Stimulated activated CD8-positive, alpha-beta memory T cell treated with anti-CD3 and anti-CD28 coated beads, Interleukin-7, amount 100 ng/mL, for 1 hour (primary cell): ENCODE measurements at places on chromosomes 2 and 18.

- DNase-seq: no peak
These were observed 244.9 kb downstream of the IRS1 start for GRCh38 chr2:226554701-226555100.

DNA sequence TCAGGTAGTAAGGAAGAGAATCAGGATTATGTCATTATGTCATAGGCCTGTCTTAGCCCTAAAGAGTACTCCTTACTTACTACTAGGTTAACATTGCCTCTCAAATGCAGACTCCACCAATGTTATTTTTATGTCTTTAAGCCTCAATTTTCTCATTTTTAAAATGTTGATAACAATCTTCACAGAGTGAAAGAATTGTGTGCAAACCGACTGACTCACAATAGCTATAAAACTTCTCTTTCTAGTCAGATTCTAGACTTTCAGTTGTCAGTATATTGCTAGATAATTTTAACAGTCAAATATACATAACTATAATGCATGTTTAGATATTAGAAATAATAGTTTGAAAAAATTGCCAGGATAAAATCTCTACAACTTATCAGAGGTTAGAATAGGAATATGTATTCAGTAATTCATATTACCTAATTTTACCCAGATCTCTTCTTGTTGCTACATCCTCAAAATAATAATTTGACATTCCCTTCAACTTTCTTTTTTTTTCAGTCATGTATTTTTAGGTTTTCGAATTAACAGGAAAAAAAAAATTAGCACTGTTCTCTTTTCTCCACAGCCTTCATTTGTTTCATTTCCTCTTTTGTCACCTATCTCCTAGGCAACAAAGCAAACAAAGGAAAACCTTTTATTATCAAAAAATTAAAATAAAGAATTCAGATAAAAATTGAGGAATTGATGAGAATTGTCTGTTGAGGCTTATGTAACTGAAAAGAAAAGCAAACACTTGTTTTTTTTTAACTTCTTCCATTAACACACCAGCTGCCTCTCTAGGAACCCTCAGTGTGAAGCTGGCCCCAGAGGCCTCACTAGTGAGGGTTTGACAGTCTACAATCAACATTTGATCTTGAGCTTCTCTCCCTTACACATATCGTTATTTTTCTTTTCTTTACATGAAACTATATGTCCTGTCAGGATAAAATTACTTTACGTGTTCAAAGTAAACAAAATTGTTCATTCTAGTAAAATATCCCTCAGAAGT, 279.0 kb downstream of the CALCRL start:
- no peak for DNase-seq

GRCh38 chr18:78794071-78794430, 185.6 kb upstream of the SALL3 start:
- no peak for DNase-seq

DNA sequence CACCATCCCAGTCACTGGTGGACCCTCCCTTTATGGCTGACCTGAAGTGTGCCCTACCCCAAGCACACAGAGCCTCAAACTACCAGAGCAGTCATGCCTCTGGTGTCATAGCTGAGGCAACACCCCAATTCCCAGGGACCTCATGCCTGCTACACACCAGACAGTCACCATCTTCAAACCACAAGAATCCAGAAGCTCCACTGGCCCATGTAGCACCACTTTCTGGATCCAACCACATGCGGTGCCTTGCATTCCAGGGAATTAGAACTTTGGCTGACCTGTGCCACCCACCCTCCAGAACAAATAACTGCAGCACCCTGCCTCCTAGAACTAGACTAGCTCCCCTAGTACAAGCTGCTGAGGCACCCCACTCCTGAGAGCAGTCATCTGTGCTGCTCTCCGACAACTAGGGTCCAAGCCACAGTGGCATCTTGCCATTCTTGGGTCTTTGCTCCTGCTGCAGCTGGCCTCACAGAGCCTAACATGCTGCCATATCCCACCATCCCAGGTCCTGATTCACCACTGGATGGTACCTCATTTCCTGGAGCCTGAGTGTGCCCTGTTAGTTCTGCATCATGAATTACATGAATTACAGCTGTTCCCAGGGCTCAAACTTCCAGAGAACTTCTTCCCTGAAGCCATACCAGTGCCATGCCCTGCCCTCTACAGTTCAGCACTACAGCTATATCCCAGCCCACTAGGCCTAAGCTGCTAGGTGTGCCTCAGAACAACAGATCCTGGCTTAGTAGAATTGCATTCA, 243.8 kb upstream of the CHST9 start:
- no peak for DNase-seq

DNA sequence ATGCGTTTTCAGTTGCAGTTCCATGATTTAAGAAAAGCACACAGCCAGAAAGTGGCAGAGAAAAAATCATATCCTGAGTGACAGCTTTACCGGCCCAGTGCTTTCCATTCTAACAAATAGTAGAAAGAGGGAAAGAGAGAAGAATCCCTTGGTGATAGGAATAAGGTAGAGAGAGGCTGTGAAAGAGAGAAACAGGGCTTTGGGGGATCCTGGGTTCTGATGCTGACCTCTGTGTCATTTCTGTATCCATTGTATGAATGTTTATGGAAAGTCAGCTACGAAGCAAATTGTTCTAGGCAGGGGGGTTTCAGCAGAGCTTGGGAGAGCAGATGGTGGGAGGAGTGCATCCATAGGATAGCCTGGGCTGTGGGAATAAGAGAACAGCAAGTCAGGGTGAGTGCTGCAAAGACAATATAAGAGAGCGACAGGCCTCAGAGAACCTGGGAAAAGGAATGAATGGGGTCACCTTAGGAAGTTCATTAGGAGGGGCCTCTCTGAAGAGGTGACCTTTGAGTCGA, 203.4 kb upstream of the TNP1 start:
- DNase-seq: no peak
